NCI-H187 treated with DMSO at 0.1 percent for 48 hours (cell line): ENCODE measurements at places on chromosomes 1 and 21.

- DNase-seq: no peak
Measured at GRCh38 chr21:39597595-39597994, 15.1 kb upstream of the B3GALT5 start.

- DNase-seq: no peak
Measured at GRCh38 chr1:86491171-86491950, 22.6 kb downstream of the CLCA1 start.

DNA sequence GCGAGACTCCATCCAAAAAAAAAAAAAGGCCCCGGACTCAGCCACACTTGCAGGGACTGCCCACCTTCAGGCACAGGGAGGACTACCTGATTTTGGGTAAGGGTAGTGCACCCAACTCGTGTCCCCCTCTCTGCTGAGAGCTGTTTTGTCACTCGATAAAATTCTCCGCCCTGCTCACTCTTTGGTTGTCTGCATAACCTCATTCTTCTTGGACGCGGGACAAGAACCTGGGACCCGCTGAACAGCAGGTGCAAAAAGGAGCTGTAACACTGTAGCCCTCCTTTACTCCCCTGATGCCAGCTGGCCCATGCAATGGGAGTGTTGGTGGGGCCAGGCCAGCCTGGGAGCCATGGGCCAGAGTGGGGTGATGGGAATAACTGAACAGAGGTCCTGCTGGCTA, 10.6 kb downstream of the S100B start:
- DNase-seq: no peak

DNA sequence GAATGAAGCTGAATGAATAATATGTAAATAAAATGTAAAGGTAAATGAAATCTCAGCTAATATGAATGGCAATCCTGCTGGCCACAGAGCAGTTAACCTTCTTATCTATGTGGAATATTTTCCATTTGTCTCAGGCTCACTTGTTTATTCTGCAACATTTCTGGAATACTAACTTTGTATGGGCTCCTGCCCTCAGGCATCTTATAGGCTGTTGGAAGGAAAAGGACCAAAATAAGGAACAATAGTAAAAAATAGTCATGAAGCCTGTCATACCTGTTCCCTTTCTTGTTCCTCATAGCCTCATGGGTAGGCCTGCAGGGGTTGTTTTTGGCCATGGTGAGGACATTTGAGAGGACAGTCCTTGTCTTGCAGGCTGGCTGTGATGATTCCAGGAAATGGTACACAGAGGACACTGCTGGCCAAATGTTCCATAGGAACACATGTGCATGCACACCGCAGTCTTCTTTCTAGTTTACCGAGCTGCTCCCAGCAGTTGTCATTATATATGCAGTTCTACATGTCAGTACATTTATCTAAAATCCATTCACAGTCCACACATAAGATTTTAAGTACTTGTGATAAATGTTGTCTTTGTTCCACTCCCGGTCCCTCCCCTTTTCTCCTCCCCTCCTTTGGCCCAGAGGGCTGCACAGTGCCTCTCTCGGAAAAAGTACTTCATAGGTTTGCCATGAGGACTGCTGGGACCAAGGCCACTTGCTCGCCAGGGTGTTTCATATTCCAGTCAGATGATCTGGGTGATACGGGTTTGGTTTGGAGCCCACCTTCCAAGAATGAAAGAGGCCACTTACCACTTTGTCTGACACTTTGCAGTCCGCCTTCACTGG, 15.2 kb upstream of the KCNQ4 start:
- DNase-seq: no peak

DNA sequence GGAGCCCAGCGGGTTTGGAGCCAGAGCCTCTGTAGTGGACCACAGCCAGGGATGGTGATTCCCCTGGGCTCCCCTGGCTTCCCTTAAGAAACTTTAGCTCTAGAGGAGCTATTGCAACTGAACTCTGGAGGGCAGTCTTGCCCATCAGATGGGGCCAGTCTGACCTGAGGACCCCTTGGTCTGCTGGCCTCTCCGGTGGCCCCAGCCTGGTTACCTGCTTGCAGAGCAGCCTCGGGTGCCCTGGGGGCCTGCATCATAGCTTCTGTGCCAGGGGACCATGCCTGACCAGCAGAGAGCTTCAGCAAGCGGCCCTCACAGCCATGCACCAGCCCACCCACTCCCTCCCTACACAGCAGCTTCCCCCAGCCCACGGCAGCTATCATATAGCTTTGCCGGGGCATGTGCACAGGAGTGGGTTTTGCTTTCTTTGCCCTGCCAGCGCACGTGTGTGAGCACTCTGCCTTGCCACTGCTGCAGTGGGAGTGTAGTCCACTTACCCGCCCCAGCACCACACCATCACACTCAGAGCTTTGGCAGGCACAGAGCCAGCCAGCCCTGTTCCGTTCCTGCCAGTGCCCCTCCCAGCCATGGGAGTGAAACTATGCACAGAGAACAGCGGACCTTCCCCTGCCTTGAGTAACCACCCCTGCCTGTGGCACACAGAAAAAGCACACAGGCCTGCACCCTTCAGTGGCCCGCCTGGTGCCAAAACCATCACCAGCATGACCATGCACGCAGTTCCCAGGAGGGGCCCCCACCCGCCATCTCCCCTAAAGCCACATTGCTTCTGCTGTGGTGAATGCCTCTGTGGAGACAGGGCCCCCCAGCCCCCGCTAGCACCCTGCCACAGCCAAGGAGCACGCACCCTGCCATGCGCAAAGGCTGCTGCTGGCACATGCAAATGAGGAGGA, 442.9 kb upstream of the NEGR1 start:
- no peak for DNase-seq

GRCh38 chr1:245591346-245592188, 436.8 kb downstream of the KIF26B start:
- no peak for DNase-seq

DNA sequence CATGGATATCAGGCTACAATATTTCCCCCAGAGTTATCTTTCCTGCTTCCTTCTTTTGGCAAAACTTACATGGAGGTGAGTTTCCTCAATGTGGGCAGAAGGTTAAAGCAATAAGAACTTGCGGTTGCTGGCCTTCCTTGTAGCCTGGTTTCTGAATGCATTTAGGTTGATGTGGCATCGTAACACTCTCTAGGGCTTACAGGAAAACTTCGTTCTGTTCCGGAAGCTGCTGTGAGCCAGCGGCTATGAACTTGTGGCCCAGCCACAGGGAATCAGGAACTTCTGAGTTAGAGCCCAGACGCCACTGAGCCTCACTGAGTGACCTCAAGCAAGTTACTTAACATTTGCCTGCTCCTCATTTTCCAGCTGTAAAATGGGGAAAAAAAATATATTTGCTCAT, 623.4 kb upstream of the ADAMTS5 start:
- DNase-seq: no peak

DNA sequence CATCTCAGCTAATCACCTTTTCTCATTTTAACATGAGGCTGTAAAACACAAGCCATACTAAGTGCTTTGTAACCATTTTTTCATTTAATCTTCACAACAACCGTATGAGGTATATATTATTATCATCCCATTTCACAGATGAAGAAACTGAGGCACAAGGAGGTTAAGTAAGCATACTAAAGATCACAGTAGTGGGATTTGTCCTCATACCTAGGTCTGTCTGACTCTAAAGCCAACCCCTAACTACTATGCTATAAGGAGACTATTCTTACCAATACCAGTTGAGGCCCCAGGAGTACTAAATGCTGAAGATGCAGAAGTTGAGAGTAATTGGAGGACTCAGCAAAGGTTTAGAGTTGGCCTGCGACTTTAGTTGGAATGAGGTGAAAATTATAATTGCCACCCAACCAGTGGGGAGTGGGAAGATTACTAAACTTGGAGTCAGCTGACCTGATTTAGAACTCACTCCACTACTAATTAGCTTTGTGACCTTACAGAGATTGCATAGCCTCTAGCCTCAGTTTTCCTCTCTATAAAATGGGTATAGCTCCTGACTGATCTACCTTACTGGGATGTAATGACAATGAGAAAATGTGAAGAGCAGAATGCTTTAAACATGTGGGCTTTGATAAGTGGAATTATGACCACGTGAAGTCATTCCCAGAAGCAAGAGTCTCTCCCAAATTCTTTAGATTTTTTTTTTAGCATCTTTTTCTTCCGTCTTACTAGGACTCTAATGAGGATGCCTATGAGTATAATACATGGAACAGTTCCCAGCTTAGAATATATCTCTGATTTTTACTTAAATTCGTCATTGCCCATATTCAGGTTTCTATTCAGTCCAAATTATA, 85.8 kb upstream of the IPO9 start:
- DNase-seq: no peak

DNA sequence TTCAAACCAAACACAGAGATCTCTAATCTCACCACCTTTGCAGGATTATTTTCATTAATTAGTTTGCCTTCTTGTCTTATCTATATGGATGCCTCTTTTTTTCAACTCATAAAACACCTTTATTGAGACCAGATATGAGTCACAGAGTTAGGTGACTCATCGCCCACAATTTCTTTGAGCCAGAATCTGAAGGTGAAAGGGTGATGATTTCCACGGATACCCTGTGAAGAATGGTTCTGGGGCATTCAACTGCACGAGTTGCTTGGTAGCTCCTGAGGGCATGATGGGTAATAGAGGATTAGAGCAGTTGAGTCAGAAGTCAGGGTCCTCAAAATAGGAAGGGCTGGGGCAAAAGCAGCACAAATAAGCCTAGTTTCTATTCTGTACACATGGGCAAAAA, 128.2 kb downstream of the TBX19 start:
- no peak for DNase-seq

DNA sequence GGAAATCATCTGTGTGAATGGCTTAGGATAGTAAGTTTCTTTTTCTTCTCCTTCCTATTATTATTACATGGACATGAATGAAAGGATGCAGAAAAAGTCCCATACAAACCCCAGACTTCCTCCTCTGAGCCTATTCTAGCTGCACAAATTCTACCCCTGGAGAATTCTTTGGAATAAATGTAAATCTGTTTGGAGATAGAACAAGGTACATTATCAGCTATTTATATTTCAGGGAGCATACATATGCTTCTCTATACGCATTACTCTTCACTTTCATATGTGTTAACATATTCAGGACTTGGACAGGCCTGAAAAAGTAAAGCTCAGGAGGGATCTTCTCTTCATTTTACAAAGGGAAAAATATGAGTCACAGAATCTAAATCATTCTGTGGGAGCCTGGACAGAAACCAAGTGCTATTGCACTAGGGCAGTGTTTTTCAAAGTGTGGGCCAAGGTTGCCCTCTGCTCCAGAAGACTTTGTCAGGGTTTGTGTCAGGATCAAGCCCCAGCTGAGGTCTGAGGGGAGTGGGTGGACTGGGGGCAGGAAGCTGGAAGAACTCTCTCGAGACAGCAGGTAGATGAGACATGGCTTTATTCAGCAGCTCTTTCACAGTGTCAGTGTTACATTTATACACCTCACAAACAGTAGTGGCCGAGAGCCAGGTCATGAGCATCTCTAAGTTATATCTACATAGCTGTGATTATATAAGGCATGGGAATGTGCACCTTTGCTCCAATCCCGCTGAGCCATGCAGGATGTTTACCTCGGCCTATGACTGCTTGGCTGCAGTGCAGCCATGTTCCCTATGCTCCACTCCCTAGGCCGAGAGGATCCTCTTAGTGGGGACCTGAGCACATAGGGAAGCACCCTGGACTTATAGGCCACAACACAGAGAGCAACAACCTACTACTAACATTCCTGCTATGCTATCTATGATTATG, 114.3 kb downstream of the GDAP2 start:
- DNase-seq: no peak

DNA sequence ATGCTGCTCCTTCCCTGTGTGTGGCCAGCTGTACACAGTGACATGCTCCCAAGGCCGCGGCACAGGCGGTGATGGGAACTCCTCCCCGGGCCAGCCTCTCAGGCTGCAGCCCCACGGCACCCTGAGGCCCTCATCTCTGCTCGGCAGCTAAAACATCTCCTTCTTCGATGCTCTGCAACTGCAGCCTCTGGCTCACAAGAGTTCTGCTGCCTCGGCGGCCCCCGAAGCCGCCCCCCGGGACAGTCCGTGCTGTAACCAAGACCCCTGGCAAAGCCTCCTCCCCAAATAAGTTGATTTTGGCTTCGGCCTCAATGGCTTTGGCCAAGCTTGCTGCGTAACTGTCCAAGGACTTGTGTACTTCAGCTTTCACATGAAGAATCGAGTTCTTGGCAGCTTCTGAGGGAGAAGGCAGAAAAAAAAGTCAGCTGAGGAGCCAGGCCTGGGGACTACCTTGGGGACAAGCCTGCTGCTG, 51.3 kb downstream of the GPR161 start:
- DNase-seq: no peak

GRCh38 chr1:21184276-21184675, 7.6 kb upstream of the EIF4G3 start:
- DNase-seq: no peak

DNA sequence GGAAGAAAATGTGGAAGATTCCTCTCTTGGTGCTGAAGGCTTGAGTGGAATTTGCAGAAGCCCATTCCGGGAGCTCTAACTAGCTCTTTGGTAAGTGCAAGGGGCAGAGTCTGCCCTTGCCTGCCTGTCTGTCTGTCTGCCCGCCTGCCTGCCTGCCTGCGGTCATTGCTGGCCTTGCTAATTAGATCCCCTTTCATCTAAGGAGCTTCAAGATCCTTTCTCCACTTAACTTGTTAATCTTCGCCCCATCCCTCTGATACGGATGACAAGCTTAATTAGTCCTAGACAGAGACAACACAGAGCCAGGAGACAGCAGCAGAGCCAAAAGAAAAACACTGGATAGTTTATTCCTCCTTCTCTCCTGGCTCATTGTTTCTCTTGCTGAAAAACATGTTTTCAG, 80.2 kb upstream of the GADD45A start:
- DNase-seq: no peak

DNA sequence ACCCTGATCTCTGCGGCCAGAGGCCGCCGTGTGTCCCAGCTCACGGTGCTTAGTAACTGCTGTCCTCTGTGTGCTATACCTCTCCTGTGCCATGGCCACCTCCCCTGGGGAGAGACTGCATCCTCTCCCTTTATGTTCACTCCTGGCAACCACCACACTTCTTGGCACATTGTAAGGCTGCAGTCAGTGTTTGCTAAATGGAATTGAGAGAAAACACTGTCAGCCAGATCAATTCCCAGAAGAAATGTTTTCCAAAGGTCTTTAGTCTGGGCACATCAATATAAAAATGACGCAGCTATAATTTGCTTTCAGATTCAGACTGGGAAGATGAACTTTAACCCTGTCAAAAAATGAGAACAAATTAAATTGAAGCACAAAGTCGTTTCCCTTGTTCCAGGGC, 96.8 kb downstream of the BEND5 start:
- no peak for DNase-seq

- no peak for DNase-seq
Measured at GRCh38 chr1:232143315-232143886, 486.5 kb downstream of the SIPA1L2 start.

GRCh38 chr1:187654635-187655034, 825.9 kb downstream of the PLA2G4A start:
- DNase-seq: no peak

- peak; percentile 78 for DNase-seq
Measured at GRCh38 chr1:112390775-112391602, 5.0 kb upstream of the CTTNBP2NL start.

DNA sequence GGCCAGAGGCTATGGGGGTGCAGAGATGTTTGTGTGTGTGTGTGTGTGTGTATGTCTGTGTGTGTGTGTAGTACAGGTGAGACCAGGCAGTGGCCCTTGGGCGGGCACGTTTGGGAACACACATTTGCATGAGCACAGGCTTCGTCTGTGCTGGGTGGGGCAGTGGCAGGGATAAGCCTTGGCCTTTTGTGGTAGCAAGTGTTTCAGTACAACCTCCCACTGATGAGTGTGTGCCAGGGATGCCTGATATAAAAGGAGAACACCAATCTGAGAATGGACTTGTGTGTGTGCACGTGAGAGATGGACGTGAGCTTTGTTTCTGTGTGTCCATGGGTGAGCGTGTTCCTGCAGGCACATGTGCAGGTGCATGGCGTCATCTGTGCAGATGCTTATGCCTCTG, 3.0 kb downstream of the NTRK1 start:
- DNase-seq: no peak
